ENCODE measurements at places on chromosomes 13 and 19. TPM values are rescaled to one million over a fixed set of nuclear protein-coding genes. Genes with fewer than 3 reads are reported as not detected.

GRCh38 chr13:105607016-105607415, 928.4 kb downstream of the EFNB2 start:
- no peak for DNase-seq
- no peaks in the 10 kb centered on the region for H3K36me3 ChIP-seq
- H3K4me3 ChIP-seq, result no peak overlapping the region
- no peaks in the 10 kb centered on the region for H3K27me3 ChIP-seq

GRCh38 chr19:6797646-6798045, 25.1 kb downstream of the VAV1 start:
- peaks cover 11% of the 10 kb centered on the region for H3K4me1 ChIP-seq
- H3K4me3 ChIP-seq, result no peak overlapping the region
- peaks cover 1% of the 10 kb centered on the region for H3K27me3 ChIP-seq
- no peak for DNase-seq
- no peaks in the 10 kb centered on the region for H3K36me3 ChIP-seq

DNA sequence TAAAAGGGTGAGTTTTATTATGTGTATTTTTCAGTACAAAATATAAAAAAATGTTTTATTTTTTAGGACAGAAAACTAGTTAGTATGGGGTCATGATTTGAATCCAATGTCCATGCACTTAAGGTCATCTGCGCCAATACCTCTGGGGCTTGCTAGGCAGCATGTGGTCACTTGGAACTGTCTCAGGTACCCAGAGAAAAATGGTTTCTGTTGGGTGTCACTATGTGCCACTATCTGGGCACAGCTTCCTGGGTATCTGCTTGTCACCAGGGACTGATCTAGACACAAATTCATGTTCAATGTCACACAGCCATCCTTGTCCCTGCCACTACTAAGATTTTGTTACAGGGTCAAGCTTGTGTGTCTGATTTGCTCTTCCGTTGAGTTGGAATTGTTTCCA, 100.4 kb downstream of the RGCC start:
- peaks cover 4% of the 10 kb centered on the region for H3K27me3 ChIP-seq
- no peaks in the 10 kb centered on the region for H3K36me3 ChIP-seq
- no peak overlapping the region for H3K27ac ChIP-seq
- no peak overlapping the region for H3K4me3 ChIP-seq
- no peak for DNase-seq

DNA sequence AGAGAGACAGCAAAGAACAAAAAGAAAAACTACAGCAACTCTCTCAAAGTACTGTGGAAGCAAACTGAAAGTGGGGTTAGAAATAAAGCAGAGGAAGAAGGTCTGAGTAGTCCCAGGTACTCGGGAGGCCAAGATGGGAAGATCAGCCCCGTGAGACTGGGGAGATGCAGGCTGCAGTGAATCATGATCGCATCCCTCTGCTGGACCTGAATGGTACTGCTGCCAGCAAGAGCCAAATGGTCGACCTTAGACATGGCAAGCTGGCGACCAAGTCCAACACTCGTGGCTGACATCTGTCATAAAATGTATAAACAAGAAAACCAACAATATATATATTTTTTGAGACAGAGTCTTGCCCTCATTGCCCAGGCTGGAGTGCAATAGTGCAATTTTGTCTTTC, 33.7 kb upstream of the ZNF724 start:
- H3K36me3 ChIP-seq, result no peaks in the 10 kb centered on the region
- DNase-seq, result no peak
- H3K27ac ChIP-seq, result no peak overlapping the region

GRCh38 chr13:66113882-66114526, 1116.1 kb downstream of the PCDH9 start:
- H3K36me3 ChIP-seq, result no peaks in the 10 kb centered on the region
- no peak overlapping the region for H3K4me3 ChIP-seq
- no peak for DNase-seq
- no peak overlapping the region for H3K27ac ChIP-seq
- no peaks in the 10 kb centered on the region for H3K4me1 ChIP-seq
- no peaks in the 10 kb centered on the region for H3K27me3 ChIP-seq

Gene IGFL2
- total RNA-seq, result not detected

Gene MCF2L
- total RNA-seq, result 6.5 TPM

Gene HS6ST3
- under 0.01 TPM for total RNA-seq

Gene NLRP4
- total RNA-seq, result not detected

Gene PRSS57
- total RNA-seq, result not detected

Gene DHRS12
- total RNA-seq, result 3.3 TPM

Gene CEACAM3
- total RNA-seq, result not detected

Gene NXNL1
- not detected for total RNA-seq
